ENCODE measurements at places on chromosomes 5 and 9. TPM values are rescaled to one million over a fixed set of nuclear protein-coding genes. Genes with fewer than 3 reads are reported as not detected.
A peak's percentile ranks its signal among the peaks of the same experiment; 100 is the strongest.

DNA sequence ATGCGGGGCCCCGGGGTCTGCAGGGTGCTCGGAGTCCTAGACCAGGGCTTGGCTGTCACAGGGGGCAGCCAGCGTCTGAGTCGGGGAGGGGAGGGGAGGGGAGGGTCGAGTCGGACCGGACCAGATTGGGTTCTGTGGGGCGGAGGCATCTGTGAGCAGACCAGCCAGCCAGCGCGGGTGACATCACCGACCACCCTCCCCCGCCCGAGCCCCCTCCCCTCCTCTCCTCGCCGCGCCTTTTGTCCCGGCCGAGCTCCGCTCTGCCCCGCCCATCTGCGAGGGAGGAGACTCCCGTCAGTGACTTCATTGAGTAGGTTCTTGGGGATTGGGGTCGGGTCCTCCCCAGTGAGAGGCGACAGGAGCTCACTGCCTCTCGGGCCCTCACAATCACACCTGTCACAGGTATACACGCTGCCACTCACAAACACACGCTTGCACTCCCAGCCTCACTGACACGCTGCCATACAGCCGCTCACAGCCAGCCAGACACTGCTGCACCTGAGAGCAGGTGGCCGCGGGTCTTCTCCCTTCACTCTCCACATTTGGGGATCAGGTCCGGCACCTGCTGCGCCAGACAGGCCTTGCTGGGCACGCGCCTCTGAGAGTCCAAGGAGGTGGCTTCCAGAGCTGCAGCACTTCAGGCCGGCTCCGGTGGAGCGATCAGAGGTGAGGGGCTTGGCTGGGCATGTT is 546 bp downstream of the DNAJB5 start:
- peak; percentile 30 for DNase-seq

GRCh38 chr5:136525597-136525996 is 160.3 kb upstream of the TRPC7 start:
- DNase-seq = no peak

DNA sequence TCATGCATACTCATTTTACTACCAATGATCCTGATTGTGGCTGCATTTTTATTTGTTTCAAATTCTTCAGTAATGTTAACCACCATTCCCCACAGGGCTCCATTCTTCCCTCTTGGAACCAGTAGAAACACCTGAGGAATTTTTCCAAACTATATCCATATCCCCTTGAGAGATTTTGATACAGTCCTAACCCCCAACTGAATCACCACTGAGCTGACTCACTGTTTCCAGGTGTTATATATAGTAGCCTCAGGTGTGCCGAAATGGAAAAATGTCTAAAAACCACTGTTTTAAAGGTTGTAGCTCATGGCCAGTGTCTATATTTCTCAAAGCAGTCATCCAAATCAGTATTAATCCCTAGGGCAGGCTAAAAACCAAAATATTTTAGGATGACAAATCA is 85.2 kb downstream of the MRPS27 start:
- peak; percentile 75 for DNase-seq

The SPINK13 gene
- not detected for total RNA-seq
